Stromal cell of bone marrow (primary cell): ENCODE measurements at places on chromosomes 16 and 17.

- DNase-seq: no peak
Measured at GRCh38 chr16:12147681-12148080, 171.1 kb downstream of the SNX29 start.

DNA sequence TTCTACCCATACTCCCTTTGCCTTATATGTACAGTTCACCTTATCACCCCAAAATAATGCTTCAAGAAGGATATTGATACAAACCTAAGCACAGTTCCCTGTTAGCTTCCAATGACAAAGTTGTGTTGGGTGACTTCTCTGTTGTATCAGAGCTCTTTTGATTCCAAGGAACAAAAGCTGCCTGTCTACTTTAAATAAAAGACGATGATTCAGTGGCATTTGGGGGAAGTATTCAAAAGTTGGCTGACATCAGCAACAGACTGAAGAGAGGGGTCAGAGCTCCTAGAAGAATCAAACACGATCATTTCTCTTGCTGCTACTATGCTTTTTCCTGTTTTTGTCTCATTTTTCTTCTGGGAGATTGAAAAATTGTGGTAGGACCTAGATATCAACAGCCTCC, 69.4 kb upstream of the CA10 start:
- no peak for DNase-seq

DNA sequence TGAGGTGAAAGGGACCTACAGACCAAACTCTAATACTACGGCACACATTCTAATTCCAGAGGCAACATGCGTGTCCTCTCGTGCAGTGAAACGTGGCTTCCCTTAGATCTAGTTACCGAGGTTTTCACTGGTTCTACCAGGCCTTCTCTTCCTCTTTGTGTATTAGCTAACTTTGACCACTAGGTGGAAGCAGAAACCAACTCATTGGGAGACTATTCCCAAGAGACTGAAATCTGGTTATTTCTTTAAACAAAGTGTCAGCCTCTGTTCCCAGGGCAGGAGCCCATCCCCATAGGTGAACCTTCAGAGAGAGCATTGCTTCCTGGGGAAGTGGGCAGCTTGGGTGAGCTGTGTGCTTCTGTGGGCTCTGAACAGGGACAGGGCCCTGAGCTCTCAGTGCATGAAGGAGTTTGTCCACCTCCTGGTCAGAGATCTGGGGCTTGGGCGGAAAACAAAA, 19.7 kb upstream of the RCVRN start:
- peak; percentile 55 for DNase-seq

- no peak for DNase-seq
Measured at GRCh38 chr16:22734368-22734767, 79.6 kb upstream of the HS3ST2 start.

GRCh38 chr17:30236766-30237165, 1.3 kb upstream of the SLC6A4 start:
- DNase-seq: peak; percentile 16

GRCh38 chr17:73197161-73197560, 4.3 kb downstream of the COG1 start:
- no peak for DNase-seq

- DNase-seq: no peak
Measured at GRCh38 chr17:39196808-39197291, 619 bp downstream of the CACNB1 start.

DNA sequence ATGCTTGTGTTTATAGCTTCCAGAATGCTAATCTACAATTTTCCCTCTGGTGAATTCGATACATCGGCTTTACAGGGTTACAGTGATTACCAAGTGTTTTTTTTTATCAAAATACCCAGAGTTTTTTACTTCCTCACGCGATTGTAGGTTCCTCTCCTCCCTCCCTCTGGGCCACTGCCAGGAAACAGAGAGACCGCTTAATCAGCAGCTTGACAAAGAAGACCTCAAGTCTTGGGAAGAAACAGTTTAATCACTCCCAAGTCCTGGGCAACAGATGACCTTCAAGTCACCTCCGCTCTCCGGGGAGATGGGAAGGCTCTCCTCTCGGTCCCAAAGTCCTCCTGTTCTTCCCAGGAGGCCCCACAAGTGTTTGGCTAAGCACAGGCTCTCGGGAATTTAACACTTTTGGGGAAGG, 23.5 kb downstream of the SMTNL2 start:
- DNase-seq: peak; percentile 65

- DNase-seq: no peak
Measured at GRCh38 chr16:77277571-77277970, 78.4 kb downstream of the SYCE1L start.

DNA sequence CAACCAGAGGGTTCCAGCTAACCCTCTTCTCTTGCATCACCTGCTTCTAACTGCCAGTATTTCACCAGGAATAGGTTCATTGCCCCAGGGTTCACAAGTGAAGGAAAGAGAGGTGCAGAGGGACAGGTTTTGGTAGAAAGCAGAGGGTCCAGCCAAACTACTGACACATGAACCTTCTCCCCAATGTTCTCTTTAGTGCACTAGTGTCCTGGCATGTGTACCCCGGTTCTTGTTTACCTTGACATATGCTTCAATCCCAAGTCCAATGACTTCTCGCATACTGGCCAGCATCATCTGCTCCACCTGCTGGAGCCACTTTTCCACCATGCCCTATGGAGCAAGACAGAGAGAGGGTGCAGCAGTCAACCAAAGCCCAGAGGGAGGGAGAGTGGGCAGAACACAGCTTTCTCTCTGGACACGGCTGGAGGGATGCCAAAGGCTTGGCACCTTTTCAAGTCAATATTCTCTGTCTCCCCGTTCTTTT, 90.6 kb downstream of the DNAH3 start:
- DNase-seq: no peak
